Bronchial epithelial cell (primary cell): ENCODE measurements at places on chromosomes 11 and 22.

DNA sequence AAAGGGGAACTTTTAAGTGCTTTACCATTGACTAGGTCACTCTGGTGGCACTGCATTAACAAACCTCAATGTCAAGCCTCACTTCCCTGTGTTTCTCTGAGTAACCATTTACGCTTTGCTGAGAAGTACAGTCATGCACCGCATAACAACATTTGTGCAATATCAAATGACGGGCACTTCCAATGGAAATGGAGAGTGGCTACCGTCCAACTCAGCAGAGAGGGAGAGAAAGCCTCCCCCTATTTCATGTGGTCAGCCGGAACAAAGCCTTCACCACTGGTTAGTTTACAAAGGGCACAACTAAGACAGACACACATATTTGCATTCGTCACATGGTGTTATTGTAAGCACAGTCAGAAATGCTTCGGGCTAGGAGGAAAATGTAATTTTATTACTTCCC, 117.3 kb downstream of the RASSF10 start:
- peak; percentile 99 for DNase-seq

DNA sequence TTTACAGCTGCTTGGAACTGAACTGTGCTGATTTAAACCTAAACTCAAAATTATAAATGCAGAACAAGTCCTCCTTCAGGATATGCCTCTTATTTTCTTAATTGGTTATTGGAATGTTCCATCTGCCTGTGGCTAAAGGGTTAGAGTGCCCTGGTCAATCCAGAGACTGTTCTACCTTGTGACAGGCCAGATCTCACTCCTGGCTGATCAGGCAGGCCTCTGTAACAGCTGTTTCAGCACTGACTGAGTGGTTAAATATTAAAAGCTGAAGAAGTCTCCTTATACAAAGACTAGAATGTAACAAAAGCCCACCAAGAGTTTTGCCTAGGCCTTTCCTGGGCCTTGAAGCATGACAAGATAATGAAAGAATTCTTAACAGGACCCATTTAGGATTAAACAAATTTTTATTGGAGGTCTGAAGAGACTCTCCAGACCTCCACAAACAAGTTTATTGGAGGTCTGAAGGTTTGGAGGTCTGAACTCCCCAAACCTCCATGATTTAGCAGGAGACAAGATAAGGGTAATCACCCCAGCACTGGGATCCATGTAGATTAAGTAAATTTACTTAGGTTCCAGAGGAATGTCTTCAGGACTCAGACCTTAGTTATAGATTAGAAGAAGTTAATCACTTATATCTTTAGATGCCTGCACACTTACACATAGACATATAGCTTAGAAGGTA, 35.8 kb downstream of the TMPRSS5 start:
- no peak for DNase-seq

DNA sequence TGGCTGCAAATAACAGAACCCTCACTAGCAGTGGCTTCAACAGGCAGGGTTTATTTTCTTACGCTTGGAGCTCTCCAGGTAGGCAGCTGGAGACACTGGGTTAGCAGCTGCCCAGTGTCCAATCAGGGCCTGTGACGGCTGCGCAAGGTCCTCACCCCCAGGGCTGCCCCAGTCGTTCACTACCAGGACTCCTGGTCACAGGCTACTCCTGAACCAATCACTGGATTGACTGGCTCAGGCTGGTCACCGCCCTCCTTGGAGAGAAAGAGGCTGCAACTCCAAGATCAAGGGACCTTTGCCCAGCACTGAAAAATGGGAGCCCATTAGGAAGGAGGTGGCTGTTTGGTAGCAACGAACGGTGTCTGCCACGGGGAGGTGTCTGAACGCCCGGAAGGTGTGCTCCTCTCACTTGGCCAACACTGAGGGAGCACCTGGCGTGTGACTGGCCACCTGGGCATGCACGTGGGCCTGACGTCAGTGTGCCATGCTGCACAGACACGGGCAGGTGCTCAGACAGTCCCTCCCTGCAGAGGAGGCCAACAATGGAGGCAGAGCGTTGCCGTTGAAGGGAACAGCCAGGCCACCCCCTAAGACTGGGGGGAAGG, 5.1 kb downstream of the ARSA start:
- peak; percentile 62 for DNase-seq

DNA sequence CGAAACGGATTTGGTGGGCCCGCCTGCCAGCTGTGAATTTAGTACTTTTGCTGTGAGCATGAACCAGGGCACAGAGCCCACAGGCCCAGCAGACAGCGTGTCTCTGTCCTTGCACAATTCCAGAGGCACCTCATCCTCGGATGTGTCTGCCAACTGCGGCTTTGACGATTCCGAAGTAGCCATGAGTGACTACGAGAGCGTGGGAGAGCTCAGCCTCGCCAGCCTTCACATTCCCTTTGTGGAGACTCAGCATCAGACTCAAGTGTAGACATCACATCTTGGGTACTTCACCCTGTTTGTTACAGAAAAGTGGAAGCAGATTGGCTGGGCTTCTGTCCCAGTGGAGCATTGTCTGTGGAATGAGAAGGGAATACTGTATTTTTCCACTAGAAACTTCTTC, 78.6 kb upstream of the MTNR1B start:
- no peak for DNase-seq

- no peak for DNase-seq
These were observed 906 bp downstream of the CCDC90B start for GRCh38 chr11:83285151-83285770.

GRCh38 chr11:58691675-58692074, 40.1 kb downstream of the GLYAT start:
- no peak for DNase-seq

DNA sequence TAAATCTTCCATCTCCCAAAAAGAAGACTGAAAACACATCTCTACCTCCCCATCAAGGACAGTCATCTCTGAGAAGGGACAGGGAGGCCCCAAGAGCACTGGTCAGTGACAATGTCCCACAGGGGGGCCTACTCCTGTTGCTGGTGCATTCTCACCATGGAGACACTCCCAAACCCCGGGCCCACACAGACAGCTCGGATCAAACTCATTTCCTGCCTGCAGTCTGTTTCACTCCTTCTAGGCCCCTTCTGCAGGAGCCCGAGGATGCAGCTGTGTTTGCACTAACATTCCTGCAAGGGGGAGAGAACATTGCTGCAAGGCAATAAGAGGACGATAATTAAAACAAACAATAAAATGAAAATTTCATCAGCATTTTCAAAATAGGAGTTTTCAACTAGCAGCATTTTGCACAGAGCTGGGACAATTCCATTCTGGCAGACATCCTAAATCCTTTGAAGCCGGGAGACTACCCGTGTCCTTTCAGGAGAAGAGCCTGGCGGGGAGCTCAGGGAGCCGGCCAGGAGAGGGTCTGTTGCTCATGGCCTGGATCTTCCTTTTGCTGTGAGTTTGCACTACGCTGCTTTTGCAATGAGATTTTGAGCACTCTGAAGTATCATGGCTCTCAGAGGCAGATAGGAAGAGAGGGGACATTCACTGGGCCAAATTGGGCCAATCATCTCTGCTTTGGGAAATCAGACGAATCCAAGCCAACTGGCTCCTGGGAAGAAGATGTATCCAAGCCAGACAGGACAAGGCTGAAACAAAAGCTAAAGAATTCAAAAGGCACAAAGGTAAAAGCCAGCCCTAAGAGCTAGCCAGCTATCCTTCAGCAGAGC, 33.2 kb downstream of the SPATA19 start:
- DNase-seq, result no peak

GRCh38 chr22:19289475-19290161, 1.9 kb downstream of the CLTCL1 start:
- peak; percentile 74 for DNase-seq

DNA sequence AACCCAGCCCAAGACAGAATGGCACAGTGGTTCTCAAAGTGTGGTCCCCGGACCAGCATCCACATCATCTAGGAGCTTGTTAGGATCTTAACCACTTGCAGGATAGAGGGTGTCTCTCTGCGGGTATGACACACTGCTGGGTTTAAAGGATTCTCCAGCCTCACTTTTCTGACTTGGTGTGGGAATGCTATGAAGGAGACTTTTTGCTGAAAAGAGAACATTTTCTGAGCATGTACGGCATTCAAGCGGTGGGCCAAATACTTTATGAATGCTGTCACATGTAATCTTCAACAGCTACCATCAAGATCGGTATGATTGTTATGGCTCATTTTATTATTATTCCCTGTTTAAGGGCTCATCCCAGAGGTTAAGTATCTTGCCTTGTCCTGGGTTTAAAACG, 1.8 kb upstream of the CD82 start:
- DNase-seq, result no peak

DNA sequence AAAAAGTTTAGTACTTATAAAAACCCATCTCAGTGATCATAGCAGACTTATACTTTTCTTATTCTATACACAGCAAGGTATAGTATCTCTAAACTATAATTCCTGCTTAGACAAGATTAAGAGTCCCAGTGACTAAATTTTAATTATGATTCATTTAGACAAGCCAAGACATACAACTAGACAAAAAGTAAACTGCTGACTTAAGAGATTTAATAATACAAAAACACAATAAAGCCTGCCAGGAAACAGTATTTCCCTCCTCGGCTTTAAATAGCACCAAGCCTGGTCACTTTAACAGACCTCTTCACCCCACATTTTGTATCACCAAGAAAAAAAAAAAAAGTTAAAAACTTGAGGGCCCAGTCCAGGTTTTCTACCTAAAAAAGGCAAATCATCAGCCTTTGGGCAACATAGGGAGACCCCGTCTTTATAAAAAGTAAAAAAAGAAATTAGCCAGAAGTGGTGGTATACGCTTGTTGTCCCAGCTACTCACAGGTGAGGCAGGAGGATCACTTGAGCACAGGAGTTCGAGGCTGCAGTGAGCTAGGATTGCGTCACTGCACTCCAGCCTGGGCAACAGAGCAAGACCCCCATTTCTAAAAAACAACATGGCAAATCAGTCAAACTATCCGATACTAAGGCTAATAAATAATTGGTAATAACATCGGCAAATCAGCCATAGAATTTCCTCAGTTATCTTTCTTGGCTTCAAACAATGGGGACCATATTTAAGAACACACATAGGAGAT, 53.8 kb downstream of the SIK3 start:
- peak; percentile 86 for DNase-seq

- DNase-seq, result no peak
These were observed 140.7 kb downstream of the JRKL start for GRCh38 chr11:96530473-96530872.

GRCh38 chr11:76169473-76169896, 36.8 kb downstream of the WNT11 start:
- no peak for DNase-seq

- no peak for DNase-seq
These were observed 9.7 kb upstream of the TCF20 start for GRCh38 chr22:42280140-42280539.

DNA sequence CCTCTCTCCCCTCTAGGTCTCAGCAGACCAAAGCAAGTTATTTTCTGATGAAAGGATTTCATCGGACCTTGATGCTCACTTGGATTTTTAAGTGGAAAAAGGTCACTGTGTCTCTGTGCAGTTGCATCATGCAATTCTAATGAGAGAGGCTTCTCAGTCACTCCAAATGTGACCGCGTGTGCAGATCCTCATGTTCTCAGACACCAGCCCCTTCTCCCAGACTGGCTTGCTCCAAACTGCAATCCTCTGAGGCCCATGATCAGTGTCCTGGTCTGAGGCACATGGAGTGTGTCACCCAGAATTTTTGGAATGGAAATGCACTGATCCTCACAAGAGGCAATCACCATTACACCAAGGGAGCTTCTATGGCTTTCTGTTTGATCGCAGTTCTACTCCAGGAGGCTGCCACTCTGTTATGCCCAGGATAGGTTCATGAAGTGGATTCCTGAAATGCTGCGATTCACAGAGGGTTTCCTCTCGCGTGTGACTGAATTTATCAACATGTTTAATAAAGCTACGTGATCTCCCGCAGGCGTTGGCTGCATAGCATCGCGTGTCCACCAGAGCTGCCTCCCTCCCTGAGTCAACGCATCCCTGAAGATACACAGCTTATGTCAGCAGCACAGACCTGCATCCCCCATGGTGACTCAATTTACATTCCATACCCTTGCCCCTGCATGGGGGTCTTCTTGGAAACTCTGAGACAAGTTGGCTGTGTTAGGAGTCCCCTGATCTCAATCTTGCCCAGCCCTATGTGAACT, 544.6 kb upstream of the B3GAT1 start:
- DNase-seq, result no peak
